Activated CD4-positive, CD25-positive, alpha-beta regulatory T cell treated with anti-CD3 and anti-CD28 coated beads, Interleukin-2, amount 50 U/mL, for 24 hours (primary cell): ENCODE measurements at places on chromosomes 12 and 14.

DNA sequence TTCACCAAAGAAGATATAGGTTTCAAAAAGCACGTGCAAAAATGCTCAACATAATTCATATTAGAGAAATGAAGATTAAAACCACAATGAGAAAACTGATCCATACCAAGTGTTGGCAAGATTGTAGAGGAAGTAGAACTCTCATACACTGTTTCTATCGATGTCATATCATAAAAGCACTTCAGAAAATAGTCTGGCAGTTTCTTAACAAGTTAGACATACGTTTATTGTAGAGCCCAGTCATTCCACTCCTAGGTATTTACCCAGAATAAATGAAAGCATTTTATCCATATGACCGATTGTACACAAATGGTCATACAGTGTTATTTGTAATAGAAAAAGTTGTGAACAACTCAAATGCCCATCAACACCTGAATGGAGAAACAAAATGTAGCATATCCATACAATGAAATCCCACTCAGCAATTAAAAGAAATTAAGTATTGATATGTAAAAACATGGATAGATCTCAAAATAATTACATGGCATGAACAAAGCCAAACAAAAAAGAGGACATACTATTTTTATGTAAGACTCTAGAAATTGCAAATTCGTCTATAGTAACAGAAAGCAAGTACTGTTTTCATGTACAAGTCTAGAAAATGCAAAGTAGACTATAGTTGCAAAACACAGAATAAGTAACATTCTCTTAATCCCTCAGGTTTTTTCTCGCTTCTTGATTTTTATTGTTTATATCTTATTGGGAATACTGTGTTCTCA, 41.0 kb downstream of the USP15 start:
- ATAC-seq: peak; percentile 60

GRCh38 chr14:64082837-64083236, 211.3 kb downstream of the ESR2 start:
- ATAC-seq: no peak

GRCh38 chr14:22268875-22269274, 320.1 kb downstream of the DAD1 start:
- ATAC-seq: peak; percentile 32

GRCh38 chr12:56980941-56981530, 23.6 kb upstream of the RDH16 start:
- no peak for ATAC-seq

- ATAC-seq: no peak
These were observed 83.0 kb upstream of the CCDC196 start for GRCh38 chr14:66403183-66403582.

- no peak for ATAC-seq
These were observed 6.5 kb downstream of the CLSTN3 start for GRCh38 chr12:7136676-7137075.

GRCh38 chr12:4216187-4216927, 57.2 kb upstream of the CCND2 start:
- peak; percentile 50 for ATAC-seq

- ATAC-seq: no peak
These were observed 137.4 kb upstream of the NTF3 start for GRCh38 chr12:5294274-5295070.

GRCh38 chr12:64088431-64089349, 133.4 kb downstream of the KICS2 start:
- no peak for ATAC-seq

GRCh38 chr14:68692916-68693771, 99.7 kb downstream of the ZFP36L1 start:
- ATAC-seq: no peak
